ENCODE measurements at places on chromosomes 3 and 15. TPM values are rescaled to one million over a fixed set of nuclear protein-coding genes. Genes with fewer than 3 reads are reported as not detected.

GRCh38 chr15:69299943-69300588 is 1.4 kb downstream of the PAQR5 start:
- DNase-seq: no peak

DNA sequence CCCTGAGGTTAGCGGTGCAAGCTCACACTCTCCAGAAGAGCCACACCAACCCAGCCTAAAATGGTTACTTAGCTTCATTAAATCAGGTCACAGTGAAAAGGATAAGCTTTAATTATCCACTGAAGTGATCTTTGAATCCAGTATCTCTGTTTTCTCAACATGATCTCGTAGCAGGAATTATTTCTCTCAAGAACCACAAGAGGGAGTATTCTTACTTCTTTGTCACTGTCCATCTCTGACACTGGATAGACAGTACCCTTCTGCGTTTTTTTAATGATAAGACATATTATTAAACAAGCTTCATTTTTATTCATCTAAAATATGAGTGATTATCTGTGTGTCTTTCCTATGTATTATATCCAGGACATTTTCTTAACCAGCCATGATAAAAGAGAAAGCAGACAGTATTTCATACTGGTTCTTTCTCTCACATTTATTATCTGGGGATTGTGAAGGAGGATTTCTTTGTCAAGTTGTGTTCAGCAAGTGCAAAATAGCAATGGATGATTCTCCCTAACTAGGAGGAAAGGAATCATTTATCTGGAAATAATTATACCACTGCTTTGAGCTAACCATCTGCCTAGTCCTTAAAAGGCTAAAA is 105.4 kb upstream of the CCDC54 start:
- DNase-seq: peak; percentile 23

DNA sequence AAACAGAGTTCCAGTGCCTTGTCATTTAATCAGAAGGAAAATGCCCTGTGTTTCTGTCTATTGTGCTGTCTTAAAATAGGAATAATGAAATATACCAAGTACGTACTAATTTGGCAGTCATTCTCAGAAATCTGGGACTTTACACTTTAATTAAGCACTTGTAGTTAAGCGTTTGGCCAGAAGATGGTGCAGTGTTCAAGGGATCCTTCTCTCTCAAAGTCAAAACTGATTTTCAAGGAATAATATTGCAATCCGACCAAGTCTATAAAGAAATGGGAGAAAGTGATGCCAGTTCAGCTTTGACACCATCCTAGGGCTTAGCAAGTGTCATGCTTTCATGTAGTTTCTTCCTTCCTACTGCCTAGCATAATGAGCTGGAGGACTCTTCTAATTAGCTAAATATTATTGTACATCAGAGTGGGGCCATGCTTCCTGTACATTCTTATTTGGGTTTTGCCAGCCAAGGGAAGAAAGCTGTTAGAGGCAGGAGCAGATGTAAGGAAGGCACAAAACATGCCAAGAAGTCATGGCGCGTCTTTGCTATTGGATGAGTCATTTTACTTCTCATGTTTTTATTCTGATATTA is 64.8 kb downstream of the SAMMSON start:
- no peak for DNase-seq

- peak; percentile 92 for DNase-seq
Observed at GRCh38 chr3:49856181-49857005, at the start of gene TRAIP. Gene TRAIP (minus strand): TSS chr3:49856564. CDS start chr3:49856453, 111 bp downstream.

- no peak for DNase-seq
Observed at GRCh38 chr15:57685306-57686095, 21.0 kb upstream of the POLR2M start.

CLRN1 gene
- total RNA-seq: not detected

DNA sequence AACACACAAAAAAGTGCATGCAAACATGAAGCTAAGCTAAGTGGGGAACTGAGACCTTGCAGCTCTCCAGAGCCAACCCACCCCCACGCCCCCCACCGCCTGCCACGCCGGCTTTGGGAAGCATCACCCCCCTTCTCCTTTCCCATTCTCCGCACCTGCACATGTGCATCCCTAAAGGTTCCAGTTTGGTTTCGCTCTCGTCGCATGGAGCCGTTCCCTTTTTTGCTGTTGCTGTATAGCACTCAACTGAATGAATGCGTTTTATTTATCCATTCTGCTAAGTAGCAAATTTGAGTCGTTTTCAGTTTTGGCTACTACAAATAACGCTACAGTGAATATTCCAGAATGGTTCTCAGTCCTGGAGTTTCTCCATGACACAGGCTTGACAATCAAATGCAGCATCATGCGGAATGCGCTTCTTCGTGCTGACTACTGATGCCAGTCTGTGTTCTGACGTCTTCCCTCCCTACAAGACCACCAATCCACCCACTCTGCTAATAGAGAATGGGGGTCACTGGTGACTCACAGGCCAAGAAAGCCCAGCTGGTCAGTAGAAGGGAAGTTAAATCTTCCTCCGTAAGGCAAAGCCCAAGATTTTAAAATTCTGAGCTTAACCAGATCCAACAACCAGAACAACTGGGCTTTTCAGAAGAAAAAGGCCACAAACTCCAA is 115.3 kb downstream of the XXYLT1 start:
- DNase-seq: no peak

- DNase-seq: no peak
Observed at GRCh38 chr3:52800079-52800478, 5.5 kb downstream of the ITIH3 start.

DNA sequence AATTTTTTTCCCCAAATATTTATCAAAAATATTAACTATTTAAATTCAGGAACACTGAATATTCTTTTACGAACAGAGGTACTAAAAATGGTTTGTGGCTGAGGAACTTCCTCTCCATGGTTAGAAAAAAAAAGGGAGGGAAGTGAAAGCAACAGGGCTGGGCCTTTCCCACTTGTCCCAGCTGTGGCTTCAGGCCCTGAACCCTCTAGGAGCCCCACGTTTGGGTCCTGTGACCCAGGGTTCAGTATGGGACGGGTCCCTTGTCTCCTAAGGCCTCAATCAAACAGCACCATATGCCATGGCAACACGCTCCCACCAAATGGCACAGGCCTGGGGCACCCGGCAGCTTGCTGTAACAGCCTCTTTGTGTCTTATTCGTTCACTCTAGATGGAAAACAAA is 32.4 kb downstream of the POC1A start:
- no peak for DNase-seq

DNA sequence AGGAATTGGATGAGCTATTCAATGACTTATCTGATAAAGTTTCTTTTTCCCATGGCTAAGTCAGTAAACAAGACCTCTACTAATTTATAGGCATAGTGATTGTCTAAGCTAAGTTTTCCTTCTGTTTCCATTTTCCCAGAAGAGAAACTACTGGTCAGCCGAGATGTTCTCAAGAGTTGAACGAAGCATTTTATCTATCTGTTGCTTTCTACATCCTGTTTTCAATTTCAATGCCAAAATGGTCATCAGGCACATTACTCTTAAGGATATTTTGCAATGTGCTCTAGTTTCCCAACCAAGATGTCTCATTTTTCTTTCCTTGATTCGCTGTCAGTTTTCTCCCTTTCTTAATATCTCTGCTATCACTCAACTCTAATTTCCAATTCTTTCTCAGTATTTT is 228.7 kb downstream of the MBNL1 start:
- no peak for DNase-seq

GRCh38 chr3:38114875-38115644 is 21.9 kb downstream of the ACAA1 start:
- DNase-seq: no peak

SPTSSB gene
- 3.3 TPM for total RNA-seq

- peak; percentile 84 for DNase-seq
Observed at GRCh38 chr15:40941528-40942336, 11.5 kb upstream of the CHAC1 start.

OR5H1 gene
- total RNA-seq: not detected

GRCh38 chr3:152513301-152513960 is 244.7 kb downstream of the MBNL1 start:
- DNase-seq: no peak

GOLGA6L10 gene
- total RNA-seq: 2.0 TPM

RAB6B gene
- 43.2 TPM for total RNA-seq

All from frontal cortex (tissue), 4 donors.